Stimulated activated CD8-positive, alpha-beta memory T cell treated with anti-CD3 and anti-CD28 coated beads, Interleukin-4, amount 100 ng/mL, for 48 hours (primary cell): ENCODE measurements at places on chromosomes 2 and 18.

GRCh38 chr2:178271629-178272333, 77.5 kb downstream of the OSBPL6 start:
- DNase-seq = no peak

DNA sequence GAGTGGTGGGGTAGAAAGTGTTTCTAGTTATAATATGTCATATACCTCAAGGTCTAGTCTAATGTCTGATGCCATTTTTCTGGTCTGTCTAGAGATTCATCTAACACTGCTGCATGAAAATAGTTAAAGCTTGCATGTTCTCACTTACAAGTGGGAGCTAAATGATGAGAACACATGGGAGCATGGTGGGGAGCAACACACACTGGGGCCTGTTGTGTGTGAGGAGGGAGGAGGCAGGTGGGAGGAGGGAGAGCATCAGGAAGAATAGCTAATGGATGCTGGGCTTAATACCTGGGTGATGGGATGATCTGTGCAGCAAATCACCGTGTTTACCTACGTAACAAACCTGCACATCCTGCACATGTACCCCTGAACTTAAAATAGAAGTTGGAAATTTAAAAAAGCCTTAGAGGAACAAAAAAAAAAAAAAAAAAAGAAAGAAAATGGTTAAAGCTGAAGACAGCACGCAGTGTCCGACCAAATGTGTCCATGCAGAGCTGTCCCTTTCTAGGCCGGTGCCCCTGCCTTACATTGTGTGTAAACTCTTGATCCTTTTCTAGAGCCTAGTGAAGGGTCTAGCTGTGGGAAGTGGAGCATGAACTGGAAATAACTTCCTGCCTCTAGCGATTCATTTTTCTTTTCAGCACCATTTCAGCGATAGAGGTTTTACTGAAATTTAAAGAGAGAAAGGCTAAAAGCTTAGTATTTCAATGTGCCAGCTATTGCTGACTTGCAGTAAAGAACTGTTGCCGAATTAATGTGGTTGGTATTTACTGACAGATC, 94.0 kb downstream of the FMNL2 start:
- DNase-seq = no peak

DNA sequence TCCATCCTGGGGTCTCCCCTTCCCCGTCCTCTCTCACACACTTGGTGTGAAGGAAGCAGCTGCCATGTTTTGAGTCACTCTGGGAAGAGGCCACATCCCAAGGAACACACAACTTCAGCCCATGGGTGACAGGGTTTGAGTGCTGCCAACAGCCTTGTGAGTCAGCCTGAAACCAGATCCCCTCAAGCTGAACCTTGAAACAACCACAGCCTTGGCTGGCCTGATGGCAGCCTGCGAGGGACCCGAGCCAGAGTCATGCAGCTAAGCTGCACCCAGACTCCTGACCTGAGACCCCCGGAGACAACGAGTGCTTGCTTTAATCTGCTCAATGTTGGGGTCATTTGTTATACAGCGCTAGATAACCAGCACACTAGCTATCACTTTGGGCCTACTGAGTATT, 19.3 kb upstream of the MC2R start:
- no peak for DNase-seq

GRCh38 chr2:238069021-238069709, 8.4 kb downstream of the SCLY start:
- DNase-seq = no peak

DNA sequence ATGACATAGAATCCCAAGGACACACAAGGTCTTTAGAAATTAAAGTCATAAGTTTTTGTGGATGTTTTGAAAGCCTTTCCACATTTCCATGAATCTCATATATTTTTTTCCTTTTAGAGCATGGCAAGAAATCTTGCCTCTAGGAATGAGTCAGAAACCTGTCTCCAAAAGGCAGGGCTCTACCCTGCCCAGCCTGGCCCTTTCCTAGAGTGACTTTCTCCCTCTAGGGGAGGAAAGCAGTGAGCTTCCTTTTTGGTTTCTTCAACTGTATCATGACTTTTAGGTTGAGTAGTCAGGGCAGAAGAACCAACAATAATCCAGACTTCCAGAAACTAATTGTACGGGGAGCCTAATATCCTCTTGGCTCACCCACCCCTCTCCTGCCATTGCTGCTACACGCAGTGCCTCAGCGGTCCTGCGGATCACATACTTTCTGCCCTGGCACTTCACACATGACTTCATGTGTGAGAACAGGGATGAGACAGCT, 300.3 kb downstream of the AGPS start:
- no peak for DNase-seq

DNA sequence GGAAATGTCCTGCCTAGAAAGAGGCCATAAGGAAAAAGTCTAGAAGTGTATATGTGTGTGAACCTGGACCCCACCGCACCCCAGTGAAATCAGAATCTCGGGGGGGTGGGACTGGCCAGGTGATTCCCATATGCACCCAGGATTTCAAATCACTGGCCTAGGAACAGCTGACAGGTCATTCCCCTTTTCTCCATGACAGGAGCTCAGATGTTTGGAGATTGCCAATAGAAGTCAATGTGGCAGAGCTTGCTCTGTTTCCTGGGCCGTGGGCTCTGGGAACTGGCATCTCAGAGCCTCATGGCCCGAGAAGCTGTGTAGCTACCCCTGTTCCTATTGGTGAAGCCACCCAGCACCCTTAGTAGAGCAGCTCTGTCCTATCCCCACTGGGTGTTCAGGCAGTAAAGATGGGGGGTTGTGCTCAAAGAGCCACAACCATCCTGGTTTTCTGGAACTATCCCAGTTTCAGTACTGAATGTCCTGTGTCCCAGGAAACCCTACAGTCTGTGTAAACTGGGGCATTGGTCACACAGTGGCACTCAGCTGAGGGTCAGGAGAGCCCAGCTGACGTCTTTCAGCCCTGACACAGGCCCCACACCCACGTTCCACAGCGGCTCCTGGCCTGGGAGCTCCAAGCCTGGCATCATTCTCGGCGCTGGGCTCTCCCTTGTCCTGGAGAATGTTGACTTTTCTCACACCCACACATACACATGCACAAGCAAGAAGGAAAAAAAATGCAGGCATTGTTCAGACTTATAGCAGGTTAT, 18.9 kb downstream of the GNLY start:
- DNase-seq = no peak

- no peak for DNase-seq
Measured at GRCh38 chr18:23141104-23141999, 6.1 kb downstream of the CABLES1 start.

DNA sequence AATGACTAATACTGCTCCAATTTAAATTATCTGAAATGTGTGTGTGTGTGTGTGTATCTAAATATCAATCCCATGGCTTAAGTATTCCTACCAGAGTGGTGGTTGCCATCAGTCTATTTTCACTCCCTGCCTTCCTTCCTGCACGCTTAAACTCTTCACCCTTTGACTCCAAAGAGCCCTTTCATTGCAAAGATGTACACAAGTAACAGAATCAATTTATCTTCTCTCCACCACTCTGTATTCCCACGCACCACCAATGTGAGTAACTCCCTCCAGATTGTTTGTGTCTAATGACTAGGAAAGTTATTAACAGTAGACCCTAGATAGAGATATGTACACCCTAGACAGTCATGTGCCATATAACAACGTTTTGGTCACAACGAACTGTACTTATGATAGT, 42.8 kb downstream of the ARL6IP6 start:
- no peak for DNase-seq

GRCh38 chr18:63284173-63284799, 35.3 kb downstream of the BCL2 start:
- DNase-seq = no peak

DNA sequence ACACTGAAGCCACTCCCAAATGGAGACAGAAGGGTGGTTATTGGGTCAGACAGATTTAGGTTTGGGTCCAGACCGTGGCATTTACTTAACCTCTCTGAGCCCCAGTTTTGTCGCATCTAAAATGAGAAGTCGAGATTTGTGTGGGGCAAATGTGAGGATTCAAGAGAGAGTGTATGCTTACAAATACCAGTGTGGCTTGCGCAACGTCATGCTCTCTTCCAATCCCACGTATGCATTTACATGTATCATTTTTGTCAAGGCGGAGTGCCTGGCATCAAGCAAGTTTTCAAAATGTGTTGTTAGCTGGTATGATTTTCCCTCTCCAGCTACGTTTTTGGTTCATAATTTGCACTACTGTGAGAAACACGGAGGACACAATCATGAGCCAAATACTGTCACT, 197.9 kb downstream of the EPHA4 start:
- no peak for DNase-seq

GRCh38 chr2:164975891-164976290, 20.6 kb upstream of the SLC38A11 start:
- no peak for DNase-seq

GRCh38 chr2:195574312-195574711, 82.7 kb upstream of the SLC39A10 start:
- DNase-seq = no peak

DNA sequence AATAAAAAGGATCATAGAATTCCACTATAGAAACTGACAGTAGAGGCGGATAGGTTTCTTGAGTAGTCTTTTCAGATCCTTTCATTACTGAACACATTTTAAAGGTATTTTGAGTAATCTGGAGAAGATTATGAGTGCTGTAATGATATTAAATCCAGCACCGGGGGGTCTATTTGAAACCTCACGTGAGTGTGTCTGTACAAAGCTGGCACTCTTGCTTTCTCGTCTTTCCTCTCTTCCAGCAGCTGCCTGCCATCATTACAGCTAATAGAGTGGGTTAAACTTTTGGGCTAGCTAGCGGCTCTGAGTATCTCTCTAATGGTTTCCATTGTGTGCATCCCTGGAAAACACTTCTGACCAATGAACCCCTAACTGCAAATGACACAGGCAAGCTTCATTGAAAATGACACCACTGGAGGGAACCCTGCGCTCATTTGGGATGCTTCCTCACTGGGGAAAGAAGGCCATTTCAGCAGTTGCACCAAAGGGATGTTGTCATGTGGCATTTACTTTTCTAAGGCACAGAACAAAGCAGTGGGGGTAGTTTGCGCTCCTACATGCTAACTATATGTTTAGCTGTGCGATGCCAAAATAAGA, 101.0 kb downstream of the HRH4 start:
- DNase-seq = no peak
